ENCODE measurements at places on chromosomes 13 and 19.

DNA sequence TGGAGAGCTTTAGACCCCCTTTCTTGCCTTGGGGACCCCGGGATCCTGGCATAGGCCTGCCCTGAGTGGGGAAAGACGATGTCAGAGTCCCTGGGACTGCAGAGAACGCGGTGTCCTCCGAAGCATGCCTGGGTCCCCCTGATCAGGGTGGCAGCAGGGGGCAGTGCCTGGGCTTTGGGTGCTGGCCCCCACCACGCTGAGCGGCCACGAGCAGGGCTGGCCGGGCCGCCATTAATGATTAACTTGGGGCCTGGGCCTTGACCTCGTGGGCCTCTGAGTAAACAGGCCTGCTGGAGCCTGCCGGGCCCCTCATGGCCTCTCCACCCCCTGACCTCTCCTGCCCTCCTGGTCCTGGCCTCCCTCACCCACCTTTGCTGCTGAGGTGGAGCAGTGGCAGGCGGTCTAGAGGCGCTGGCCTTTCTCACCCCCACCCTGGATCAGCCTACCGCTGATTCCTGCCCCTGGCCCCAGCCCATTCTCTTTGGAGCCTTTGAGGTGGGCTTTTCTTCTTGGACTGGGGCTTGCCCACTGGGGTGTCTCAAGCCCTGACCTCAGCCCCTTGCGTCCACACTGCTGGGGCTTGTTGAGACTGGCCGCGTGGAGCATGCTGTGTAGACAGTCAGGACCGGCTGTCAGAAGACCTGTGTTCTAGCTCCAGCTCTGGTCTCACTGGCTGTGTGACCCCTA is 26.3 kb downstream of the CEBPA start:
- DNase-seq = no peak

DNA sequence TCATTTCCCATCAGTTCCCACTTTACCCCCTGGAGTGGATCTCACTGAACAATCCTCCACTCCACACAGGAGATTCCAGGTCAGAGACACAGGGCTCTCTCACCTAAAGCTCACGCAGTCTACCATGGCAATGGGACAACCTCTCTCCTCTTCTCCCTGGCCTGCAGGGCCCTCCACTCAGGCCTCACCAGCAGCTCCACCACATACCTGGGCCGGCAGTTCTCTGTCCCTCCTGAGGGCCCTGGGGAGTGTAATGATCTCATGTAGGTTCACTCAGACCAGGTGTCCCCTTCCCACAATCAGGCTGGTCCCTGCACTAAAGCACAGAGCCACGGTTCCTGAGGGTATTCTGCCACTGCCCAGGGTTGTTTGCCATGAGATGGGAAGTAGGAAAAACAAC is 15.6 kb downstream of the CEACAM3 start:
- DNase-seq = no peak

DNA sequence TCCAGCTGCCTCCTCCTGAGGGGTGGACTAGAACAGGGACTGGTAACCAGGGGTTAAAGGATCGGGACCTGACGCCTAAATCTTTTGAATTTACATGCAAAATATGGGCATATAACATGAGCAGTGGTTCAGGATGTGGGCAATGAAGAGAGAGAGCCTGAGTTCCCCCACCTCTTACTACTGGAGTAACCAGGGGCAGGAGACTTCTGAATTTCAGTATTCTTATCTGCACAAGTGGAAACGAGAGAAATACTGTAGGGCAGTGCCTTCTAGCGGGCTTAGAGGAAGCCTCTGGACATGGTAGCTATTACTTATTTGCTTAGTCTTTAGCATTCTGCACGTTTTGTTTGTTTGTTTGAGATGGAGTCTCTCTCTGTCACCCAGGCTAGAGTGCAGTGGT is 26.3 kb downstream of the BCAT2 start:
- no peak for DNase-seq

DNA sequence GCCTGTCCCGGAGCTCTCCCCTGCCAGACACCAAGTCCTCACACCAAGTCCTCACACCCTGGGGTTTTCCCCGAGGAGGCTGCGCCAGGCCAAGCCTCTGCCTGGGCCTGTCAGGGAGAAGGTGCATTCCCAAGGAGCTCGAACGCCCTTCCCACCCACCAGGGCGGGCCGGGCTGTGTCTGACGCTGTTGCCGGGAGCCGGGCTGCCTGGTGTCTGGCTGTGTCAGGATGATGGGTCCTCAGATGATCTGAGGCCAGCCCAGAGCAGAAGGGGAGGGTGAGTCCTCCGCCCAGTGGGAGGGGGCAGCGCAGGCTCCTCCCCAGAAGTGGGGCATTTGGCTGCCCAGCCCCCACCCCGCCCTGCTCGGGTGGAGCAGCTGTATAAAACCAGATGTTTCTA is 2.3 kb upstream of the HAS1 start:
- DNase-seq = peak; percentile 57

DNA sequence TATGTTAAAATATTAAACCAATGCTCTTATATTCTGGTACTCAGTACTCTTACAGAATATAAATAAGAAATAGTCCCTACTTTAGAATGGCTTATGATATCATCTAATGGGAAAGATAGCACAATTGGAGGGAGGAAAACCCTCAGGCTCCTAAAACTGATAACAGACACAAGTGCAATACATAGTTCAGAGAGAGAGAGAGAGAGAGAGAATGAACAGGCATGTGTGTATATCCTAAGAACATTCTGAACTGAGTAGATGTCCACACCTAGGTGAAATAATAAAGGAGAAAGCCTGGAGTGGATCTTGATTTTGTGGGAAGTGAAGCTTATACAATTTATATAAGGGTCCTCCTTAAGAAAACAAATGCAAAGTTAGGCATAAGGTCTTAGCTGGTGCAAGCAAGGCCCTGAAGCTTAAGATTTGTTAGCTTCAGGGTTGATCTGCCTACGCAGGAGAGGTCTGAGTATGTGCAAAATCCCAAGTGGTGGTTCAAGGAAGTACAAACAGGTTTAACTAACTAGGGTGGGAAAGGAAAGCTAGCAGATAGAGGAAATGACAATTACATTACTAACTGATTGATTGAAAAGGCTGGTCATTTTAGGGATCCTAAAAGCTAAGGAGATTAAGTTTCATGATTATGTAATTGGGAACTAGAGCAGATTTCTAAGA is 53.3 kb downstream of the SOX21 start:
- DNase-seq = no peak

DNA sequence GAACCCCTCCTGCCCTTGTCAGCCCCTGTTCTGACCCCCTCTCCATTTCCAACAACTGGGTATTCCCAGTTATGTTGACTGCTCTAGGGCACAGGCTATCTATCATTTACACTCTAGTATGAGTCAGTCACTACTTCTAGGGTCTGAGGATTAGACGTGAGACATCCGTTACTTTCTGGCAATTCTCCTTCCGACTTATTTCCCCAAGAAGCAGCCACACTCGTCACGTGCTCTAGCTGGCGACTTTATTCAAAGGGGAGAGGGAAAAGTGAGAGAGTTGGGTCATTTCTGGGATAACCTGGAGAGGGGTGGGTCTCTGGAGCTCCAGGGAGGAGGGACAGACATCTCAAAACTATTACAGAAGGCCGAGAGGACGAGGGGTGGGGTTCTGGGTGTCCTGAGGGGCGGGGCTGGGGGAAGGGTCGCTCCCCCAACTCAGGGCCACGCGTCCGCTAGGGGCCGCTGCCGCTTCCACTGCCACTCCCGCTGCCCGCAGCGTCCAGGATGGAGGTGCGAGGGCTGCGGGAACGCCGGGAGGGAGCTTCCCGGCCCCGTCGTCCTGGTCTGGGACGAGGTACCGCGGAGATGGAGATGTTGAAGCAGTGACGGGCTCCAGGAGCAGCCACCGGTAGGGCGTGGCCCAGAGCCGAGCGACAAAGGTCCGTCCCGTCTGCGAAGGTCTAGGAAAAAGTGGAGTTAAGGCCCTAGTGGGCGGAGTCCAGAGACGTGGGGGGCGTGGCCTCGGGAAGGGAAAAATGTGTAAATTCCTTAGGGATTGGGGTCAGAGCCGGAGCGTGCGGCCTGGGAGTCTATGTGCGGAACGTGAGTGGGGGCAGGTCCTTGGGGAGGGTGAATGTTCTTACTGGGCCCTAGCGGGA is 8.9 kb downstream of the RTBDN start:
- no peak for DNase-seq

- no peak for DNase-seq
These were observed 6.7 kb downstream of the AKAP8 start for GRCh38 chr19:15372891-15373301.

DNA sequence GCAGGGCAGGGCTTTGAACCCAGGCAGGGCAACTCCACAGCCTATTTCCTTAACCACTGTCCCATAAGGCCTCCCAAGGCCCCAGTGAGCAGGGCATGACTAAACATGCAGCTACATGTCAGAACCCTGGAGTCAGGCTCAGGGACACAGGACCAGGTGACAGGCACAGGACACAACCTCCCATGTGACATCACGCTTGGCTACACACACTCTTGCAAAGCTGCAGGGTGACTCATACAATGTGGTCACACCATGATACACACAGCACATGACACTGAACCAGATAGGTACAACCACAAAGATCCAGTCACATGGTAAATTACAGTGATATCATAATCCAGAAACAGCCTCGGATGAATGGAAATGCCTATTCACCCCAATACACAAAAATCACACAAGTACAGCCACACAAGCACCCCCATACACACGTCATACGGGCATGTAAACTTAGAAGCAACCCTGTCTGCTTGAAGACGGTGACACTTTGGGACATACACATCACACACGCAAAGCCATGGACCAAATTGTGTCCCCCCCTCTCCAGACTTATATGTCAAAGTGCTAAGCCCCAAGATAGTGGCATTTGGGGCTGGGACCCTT is 14.5 kb downstream of the KLK4 start:
- DNase-seq = peak; percentile 23

GRCh38 chr19:41776700-41777099 is 19.7 kb upstream of the CEACAM3 start:
- DNase-seq = no peak

GRCh38 chr13:29801102-29801501 is 49.3 kb downstream of the UBL3 start:
- no peak for DNase-seq

GRCh38 chr19:41955521-41955920 is 3.6 kb downstream of the RABAC1 start:
- DNase-seq = no peak

DNA sequence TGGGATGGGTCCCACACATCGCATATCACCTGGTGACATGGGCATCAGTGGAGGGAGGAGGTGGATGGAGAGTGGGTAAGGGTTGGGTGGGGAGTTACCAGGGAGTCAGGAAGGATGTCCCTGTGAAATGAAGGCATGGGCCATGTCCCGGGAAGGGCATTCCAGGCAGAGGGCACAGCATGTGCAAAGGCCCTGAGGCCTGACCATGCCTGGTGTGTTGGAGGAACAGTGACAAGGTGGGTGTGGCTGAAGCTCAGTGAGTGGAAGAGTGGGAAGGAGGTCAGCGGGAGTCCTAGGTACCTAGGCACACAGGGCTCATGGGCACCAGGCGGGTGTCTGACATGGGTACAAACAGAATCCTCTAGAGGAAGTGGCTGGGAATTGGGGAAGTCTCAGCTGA is 11.0 kb upstream of the COLGALT1 start:
- no peak for DNase-seq

GRCh38 chr13:31201341-31202031 is 1.7 kb downstream of the B3GLCT start:
- peak; percentile 66 for DNase-seq

DNA sequence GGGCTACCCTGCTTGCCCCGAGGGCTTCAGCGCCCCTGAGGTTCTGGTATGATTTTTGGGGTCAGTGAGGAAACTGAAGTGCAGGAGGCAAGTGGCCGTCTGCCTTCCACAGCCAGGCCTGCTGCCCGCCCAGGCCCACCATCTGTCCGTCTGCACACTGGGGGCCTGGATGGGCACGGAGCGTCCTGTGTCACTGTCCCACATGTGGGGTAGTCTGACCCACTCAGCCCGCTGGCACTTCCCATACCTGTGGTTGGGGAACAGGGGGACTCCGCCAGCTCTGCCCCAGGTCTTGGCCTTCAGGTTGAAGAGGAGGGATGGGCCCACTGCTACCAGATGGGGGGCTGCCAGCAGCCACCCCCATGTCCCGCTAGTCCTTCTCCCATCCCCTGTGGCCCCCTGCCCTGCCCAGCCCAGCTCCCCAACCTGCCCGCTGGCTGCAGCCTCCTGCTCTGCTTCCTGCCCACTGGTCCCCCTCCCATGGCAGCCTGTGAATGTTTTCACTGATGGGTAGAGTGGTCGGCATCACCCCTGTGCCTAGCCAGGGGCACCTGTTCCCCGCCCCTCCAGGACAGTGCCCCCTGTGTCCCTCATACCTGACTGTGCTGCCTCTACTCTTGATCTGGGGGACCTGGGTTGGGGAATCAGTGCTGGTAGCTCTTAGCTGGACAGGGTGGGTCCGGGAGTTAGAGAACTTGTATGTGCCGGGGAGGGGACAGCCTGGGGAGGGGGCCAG is 9.5 kb downstream of the PIAS4 start:
- DNase-seq = no peak

GRCh38 chr19:53555352-53555751 is 17.4 kb downstream of the ZNF331 start:
- DNase-seq = no peak

DNA sequence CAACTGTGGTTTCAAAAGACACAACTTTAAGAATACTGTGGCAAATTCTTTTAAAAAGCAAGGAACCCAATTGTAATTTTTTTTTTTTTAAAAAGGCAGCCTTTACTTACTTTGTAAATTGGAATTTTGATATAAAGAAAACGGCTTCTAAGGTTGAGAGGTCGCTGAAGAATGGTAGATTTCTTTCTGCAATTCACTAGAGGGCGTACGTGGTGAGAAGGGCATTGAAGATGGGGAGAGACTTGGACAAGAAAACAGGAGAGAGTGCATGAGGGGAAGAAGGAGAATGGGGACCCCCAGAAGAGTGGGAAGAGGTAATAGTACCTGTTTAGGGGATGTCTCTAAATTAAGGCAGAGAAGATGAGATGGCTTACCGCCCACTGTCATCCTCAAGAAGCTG is 33.5 kb upstream of the PABPC3 start:
- no peak for DNase-seq

DNA sequence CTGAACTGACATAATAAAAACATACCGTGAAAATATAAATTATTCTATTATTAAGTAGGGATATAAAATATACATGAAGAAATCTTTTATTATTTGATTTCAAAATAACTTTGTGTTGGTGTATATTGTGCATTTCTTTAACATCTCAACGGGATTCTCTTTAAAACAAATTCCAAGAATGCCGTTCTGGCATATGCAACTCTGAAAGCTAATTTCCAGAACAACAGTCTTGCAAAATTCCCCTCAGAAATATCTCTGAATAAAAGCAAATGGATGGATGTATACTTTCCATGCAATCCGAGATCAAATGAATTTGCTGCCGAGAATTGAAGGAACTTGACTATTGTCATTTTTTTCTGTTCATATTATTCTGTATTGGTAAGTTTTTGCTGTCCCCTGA is 1579.8 kb downstream of the PCDH9 start:
- DNase-seq = no peak

GRCh38 chr19:41595258-41595889 is 19.4 kb downstream of the CEACAM21 start:
- DNase-seq = peak; percentile 42

GRCh38 chr13:112669881-112670499 is 19.8 kb upstream of the ATP11A start:
- DNase-seq = no peak

DNA sequence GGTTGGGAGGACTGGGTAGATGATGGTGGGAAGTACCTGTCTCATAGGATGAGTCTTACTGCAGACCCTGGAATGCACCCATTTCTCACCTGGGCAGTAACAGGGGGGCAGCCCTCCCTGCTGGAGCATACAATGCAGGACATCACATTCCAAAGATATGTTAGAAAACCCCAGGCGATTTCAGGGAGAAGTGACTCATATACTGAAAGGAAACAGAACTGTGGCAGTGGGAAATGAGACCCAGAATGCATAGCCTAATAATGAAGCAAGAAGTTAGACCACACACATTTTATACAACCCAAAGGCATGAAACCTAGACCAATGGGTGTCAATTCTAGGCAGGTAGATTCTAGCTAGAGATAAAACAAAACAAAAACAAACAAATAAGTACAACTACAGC is 402.7 kb downstream of the IRS2 start:
- DNase-seq = no peak
